Hematopoietic multipotent progenitor cell (in vitro differentiated cells): ENCODE measurements at places on chromosomes 2 and 18. TPM values are rescaled to one million over a fixed set of nuclear protein-coding genes. Genes with fewer than 3 reads are reported as not detected.

DNA sequence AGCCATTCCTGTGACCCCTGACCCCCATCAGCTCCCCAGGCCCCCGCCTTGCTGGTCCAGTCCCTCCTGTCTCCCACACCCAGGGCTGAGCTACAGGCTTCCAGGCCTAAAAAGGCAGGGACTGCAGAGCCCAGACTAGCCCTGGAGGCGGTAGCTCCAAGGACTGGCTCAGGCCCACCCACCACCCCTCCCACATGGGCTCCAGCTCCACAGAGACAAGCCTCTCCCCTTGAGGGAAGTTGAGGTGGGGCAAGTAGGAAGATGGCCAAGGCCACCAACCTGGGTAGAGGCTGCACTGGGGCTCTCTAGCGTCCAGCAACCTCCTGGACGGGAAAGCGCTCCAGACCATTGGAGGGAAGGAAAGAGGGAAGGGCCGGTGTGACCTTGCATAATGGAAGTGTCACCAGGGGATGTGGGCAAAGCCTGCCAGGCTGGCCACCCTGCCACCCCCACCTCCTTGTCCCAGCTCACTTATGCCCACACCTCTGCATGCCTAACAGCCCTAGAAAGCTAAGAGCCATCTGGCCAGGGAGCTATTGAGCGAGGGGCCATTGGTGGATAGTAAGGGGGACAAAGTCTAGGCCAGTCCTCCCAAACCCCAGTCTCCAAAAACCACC, 63.1 kb downstream of the TNS1 start:
- DNase-seq, result no peak

DNA sequence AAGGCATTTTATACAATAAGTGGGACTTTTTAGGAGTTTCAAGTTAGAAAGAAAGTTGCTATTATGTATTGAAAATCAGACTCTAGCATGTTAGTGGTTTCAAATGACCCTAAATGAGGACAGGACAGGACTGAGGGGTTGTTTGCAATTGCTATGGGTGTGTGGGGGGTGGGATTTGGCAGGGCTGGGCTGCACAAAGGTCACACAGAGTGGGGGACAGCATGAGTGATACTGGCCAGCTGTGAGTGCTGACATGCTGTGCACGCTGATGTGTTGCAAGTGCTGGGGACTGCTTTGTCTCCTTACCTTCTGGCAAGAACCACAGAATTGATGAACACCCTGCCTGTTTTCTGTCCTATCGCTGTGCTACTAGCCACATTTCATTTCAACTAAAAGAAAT, 29.8 kb downstream of the RNMT start:
- no peak for DNase-seq

The MYO1B gene
- total RNA-seq, result 0.27 TPM

GRCh38 chr2:85018049-85018447, 47.1 kb downstream of the KCMF1 start:
- no peak for DNase-seq

GRCh38 chr2:119028327-119029174, 86.6 kb downstream of the MARCO start:
- no peak for DNase-seq

The ZSWIM2 gene
- not detected for total RNA-seq

The CPO gene
- not detected for total RNA-seq

DNA sequence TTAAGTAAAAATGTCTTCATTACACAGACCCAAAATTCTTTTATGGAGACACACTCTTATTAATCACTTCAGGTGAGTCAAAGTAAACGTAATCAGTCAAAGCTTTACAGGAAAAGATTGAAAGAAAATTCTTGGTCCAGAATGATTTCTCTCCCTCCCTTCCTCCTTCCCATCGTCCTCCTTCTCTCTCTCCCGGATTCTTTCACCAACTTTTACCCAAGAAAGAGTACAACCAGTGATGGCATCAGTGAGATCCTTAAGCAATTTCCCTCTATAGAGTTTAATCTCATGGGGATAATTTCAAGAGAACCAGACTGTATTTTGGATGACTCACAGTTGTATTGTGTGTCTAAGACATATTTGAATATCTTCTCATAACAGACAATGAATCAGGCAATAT, 258.1 kb downstream of the ALK start:
- DNase-seq, result no peak

The PAIP2B gene
- total RNA-seq, result 2.4 TPM

DNA sequence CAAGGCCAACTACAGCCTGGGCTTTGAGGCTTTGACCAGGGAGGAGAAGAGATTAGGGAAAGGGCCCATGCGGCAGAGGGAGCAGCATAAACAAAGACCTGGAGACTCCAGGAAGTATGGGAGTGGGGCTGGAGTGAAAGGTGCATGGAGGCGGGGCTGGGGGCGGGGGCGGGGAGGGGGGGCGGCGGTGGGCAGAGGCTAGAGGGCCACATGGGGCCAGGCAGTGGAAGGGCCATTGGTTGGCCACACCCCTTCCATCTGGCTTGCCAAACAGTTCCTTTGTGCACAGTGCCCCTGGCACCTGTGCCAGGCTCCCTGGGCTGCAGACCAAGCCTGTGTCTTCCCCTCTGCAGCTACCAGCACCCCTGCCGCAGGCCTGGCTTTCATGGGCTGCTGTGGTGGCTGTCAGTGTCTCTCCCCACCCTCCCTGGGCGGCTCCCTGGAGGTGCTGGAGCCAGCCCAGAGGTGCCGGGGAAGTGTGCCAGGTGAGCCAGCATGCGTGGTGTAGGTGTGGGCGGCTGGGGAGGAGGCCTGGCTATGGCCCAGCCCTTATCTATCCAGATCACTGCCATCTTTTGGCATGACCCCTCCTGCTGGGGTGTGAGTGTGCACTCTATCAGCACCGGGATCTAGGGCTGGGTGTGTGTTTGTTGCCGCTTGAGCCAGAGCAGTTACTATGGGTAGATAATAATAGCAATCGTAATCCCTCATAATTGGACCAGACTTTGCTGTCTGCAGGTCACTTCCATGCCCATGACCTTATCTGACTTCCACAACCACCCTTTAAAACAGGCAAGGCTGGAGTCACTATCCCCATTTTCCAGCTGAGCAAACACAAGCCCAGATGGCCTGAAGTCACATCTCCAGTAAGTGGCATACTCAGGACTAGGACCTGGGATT, 30.5 kb downstream of the DNMT3A start:
- DNase-seq, result no peak

DNA sequence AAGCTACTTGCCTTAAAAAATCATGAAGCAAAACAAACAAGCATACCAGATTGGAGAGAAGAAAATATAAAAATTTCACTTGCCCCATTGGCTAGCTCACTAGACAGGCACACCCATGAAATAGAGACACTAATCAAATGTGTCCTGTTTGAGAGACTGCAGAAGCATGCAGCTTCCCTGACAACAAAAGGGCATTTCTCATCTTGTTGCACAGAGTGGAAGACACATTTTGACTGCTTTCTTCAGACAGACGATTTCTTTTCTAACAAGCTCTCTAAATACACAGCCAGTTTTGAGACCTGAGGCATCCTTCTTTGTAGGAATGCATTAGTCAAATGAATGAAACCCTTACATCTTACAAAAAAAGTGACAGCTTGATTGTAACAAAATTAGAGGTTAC, 1558.6 kb upstream of the NXPH2 start:
- DNase-seq, result no peak

GRCh38 chr2:13488965-13489364, 772.2 kb downstream of the TRIB2 start:
- no peak for DNase-seq

DNA sequence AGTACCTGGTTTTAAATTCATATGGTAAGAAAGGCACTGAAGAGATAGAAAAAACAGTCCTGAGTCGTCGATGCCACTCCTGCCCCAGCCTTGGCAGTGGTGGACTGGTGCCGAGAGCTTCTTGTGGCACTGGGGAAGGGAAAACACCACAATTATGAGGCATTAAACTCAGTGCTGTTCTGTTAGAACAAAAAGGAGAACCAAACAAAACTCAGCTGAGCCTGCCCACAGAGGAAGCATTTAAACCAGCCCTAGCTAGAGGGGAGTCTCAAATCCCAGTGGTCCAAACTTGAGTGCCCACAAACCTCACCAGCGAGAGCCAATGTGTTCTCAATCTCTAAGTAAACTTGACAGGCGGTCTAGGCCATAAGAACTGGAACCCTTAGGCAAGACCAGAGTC, 1254.5 kb upstream of the FAM98A start:
- DNase-seq, result no peak

The CCDC121 gene
- 1.9 TPM for total RNA-seq

- no peak for DNase-seq
Measured at GRCh38 chr18:50711386-50711785, 108.4 kb downstream of the MRO start.

The MC2R gene
- not detected for total RNA-seq

The ERCC3 gene
- total RNA-seq, result 49.8 TPM

The SCN9A gene
- total RNA-seq, result 29.9 TPM

The EXOC6B gene
- 9.2 TPM for total RNA-seq

The MOCOS gene
- under 0.01 TPM for total RNA-seq

DNA sequence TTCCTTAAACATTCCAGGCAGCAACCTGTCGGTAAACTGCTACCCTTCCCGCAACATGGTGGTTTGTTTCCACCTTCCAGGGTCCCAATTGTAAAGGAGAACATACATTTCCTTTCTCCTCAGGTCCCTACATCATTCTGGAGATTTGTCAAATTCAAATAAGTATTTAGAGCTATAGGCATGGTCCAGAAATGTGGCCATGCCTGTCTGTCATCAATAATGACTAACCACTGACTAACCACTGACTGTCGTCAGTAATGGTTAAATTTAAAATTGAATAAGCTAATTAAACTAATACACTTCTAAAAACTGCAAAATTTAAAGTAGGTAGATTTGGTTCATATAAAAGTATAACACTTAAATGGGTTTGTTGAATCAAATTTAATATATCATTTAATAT, 984.0 kb upstream of the SLC39A10 start:
- no peak for DNase-seq

The UGT1A10 gene
- total RNA-seq, result under 0.01 TPM

GRCh38 chr2:102250278-102250821, 61.0 kb upstream of the IL1RL1 start:
- no peak for DNase-seq

GRCh38 chr2:16525265-16525887, 140.3 kb downstream of the CYRIA start:
- DNase-seq, result peak; percentile 22

DNA sequence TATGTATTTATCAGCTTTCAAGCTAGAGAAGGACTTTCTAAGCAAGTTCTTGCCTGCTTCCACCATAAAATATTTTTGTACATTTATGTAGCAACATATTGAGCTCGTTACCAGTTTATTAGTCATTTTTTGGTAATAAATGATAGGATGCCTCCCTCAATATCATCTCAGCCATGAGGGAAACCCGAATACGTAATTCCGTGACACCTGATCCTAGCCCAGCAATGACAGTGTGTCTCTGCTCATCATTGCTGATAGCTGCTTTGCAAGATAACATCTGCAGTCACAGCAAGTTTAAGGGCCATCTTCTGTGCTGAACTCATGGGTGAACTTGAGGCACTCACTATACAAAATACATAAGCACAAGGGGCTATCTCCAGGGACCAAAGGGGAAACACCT, 62.2 kb downstream of the COL6A3 start:
- no peak for DNase-seq

DNA sequence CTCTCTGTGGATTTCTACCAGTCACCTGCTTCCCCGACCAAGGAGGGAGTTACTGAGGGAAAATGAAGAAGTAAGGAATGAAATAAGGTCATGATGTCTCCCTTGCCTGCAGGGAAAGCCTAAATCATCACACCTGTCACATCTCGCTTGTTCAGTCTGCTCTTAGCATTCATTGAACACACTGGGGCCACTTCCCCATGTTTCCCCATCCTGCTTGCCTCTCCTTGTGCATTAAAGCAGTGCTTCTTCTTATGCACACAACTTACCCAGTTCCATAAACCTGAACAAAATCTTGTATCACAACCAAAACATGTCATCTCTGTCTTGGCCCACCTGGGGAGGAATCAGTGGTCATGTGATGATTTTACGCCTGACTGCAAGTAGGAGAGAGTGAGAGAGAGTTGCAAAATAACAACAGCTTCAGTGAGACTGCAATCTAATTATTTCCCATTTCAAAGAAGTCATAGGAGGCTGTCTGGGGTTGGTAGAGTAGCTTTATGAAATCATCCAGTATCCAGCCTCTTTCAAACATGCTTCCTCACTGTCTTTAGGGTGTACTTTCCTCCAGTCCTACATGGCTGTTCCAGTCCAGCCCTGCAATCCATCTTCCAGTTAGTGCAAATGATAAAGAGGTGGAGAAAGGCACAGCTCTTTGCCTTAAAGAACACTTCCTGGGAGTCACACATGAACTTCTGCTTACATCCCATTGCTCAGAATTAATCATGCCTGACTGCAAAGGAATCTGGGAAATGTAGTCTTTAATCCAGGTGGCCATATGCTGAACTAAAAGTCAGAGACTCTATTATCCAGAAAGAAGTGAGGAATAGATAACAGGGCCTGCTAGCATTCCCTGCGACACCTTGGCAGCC, 220.1 kb downstream of the HAUS1 start:
- DNase-seq, result no peak

- no peak for DNase-seq
Measured at GRCh38 chr18:31162419-31162793, 250 bp downstream of the DSC1 start.

The CDK15 gene
- total RNA-seq, result 0.27 TPM

The DHRS9 gene
- 1.9 TPM for total RNA-seq

The ESCO1 gene
- total RNA-seq, result 4.8 TPM

DNA sequence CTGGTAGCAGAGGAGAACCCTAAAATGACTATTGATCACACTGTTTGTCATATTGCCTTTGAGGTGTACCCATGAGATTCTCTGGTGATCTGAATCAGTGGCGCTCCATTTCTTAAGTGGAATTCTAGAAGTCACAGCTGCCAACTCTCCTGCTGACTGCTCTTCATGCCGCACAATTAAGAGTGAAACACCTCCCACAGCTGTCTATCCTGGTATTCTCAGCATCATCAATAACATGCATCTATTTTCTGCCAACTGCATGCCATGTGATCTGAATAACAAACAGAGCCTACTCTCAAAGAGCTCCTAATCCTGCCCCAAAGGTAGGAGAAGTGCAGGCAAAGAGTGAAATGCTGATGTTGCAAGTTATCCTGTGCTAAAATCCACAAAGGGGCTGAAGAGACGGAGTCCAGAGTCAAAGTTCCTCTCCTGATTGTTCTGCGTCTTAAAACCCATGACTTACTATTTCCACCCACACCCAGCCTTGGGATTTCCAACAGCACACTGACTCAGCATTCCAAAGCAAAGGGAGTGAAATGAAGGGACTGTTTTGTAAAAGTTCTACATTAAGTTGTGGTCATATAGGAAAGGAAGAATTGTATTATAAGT, 13.7 kb upstream of the DAPL1 start:
- no peak for DNase-seq

The SRD5A2 gene
- not detected for total RNA-seq
